ENCODE measurements at places on chromosomes 3 and 15. TPM values are rescaled to one million over a fixed set of nuclear protein-coding genes. Genes with fewer than 3 reads are reported as not detected.
A peak's percentile ranks its signal among the peaks of the same experiment; 100 is the strongest.

- DNase-seq: no peak
Measured at GRCh38 chr3:64806668-64807605, 119.1 kb upstream of the ADAMTS9 start.

DNA sequence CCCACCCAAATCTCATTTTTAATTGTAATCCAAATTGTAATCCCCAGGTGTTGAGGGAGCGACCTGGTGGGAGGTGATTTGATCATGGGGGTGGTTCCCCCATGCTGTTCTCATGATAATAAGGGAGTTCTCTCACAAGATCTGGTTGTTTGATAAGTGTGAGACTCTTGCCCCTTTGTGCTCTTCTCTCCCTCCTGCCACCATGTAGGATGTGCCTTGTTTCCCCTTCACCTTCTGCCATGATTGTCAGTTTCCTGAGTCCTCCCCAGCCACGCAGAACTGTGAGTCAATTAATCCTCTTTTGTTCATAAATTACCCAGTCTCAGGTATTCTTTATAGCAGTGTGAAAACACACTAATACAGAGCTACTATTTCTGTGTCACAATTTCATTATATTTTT lies 88.7 kb downstream of the NCEH1 start:
- no peak for DNase-seq

Gene KCNAB1
- 5.2 TPM for total RNA-seq

GRCh38 chr3:130516645-130517512 lies at the start of gene COL6A6:
Gene COL6A6 (plus strand): TSS chr3:130517177. CDS start chr3:130560365, 43,188 bp downstream.
- peak; percentile 43 for DNase-seq

- DNase-seq: no peak
Measured at GRCh38 chr3:69746119-69746518, 6.9 kb downstream of the MITF start.

GRCh38 chr15:69606144-69606543 lies 153.5 kb downstream of the RPLP1 start:
- DNase-seq: no peak

Gene NAALADL2
- 1.6 TPM for total RNA-seq

- no peak for DNase-seq
Measured at GRCh38 chr3:193530231-193531165, 24.2 kb downstream of the ATP13A4 start.

Data from H9 (cell line).